Stimulated activated CD4-positive, alpha-beta T cell treated with anti-CD3 and anti-CD28 coated beads, TNF-alpha, amount 100 ng/mL, for 48 hours (primary cell): ENCODE measurements at places on chromosomes 5 and 9.

- no peak for DNase-seq
These were observed 458.2 kb downstream of the TMEM232 start for GRCh38 chr5:110268283-110268682.

DNA sequence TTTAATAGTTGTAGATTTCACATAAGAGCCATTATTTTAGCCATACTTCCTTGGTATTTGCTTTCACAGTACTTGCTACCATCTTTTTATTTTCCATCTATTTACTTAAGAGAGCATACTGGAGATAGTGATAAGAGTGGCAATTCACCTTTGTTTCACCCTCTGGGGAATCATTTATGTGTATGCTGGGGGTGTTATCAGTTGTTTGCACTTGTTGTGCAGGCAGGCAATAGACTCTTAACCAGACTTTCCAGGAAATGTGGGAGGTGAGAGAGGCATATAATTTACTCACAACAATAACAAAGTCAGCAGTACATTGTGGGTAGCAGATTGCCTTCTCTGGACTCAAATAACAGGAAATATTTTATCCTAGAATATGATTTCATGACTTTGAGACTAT, 1018.3 kb downstream of the CDH12 start:
- no peak for DNase-seq

DNA sequence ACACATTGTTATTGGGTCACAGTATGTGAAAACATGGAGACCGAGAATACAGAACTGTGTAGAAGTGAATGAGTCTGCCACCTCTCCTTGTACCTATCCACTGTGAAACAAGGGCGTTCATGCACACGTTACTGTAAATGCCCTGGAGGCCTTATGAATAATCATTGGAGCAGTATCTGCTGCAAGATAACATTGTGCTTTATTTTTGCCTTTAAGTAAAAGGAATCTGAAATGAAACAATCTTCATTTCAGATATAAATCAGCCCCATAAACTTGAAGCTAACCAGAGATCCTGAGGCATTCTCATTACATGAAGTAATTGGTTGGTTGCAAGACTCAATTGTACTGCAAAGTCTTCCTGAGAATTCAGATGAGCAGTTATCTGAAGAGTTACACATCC, 419.6 kb downstream of the KDM4C start:
- DNase-seq, result no peak

GRCh38 chr5:171709930-171710329, 75.7 kb upstream of the SMIM23 start:
- DNase-seq, result no peak

DNA sequence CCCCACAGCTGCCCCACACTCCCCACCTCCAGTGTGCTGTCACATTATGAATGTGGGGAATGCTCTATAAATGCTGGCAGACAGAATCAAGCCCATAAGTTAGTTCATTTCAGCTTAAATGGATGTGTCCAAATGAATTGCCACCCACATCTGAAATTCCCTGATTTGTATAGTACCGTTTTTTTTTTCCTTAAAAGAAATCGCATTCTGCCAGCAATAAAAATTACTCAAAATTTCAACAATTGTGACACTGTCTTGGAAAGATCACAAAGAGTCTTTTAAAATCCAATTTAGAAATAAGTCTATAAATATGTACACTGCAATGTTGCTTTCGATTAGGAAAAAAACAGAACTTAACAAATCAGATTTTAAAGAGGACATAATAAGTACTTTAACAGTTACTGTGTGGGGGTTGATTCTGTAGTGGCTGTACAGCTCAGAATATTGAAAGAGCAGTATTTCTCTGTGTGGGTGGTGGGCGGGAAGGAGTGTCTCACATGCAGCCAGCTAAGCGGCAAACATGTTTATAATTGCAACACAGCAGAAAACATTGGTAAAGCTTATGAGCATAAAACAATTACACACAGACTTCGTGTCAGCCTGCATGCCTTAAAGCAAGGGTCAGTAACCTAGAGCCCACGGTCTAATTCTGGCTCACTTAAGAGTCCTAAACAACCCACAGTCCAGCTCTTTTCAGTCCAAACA, 24.9 kb upstream of the CSNK1G3 start:
- no peak for DNase-seq

- no peak for DNase-seq
These were observed 121.0 kb upstream of the RETREG1 start for GRCh38 chr5:16737620-16738364.

GRCh38 chr5:116923344-116923743, 348.7 kb upstream of the SEMA6A start:
- DNase-seq, result no peak

GRCh38 chr5:110823571-110823970, 84.8 kb downstream of the SLC25A46 start:
- DNase-seq, result no peak

- DNase-seq, result no peak
These were observed 711.0 kb downstream of the TLE4 start for GRCh38 chr9:80282766-80283165.

DNA sequence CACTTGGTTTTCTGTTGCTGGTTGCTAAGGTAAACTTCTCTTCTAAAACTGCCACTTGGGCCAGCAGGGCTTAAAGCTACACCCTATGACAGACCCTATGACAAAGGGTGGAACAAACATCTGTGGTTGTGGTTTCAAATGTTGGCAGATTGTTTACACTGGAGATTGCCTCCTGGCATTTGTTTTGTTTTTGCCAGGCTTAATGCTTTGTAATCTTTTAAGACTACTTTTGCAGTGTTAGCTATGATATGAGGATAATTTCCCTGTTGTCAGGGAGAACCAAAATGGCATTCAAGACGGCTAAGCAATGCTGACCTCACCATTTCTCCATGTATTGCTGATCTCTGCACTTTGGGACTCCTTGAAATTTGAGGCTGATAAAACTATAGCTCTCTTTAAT, 50.3 kb downstream of the MAMDC2 start:
- no peak for DNase-seq

DNA sequence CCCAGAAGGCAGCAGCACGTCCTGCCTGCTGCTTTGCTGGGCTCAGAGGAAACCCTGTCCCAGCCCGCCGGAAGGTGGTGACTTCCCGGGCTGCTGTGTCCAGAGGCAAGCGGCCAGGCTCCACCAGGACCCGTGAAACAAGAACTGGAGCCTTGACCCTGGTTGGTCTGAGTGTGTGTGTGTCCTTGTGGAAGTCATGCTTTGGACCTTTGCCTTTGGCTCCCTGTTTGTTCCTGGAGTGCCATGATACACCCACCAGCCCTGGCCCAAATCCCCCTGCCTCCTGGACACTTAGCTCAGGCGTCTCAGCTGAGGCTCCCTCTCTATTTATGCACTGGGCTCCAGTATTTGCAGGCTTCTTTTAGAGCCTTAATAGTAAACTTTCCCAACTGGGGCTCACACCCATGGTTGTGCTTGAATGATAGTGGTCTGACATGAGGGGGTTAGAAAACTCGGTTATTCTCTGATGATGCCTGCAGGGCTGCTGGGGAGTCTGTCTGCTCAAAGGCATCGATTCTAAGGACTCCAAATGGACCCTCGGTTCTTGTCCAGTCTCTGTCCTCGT, 72.2 kb downstream of the C9orf50 start:
- DNase-seq, result no peak

- DNase-seq, result no peak
These were observed 71.8 kb upstream of the SMIM15 start for GRCh38 chr5:61234019-61234418.

- no peak for DNase-seq
These were observed 286.5 kb downstream of the ZNF608 start for GRCh38 chr5:124459984-124460383.

GRCh38 chr5:116380621-116381020, 194.0 kb downstream of the SEMA6A start:
- DNase-seq, result no peak

DNA sequence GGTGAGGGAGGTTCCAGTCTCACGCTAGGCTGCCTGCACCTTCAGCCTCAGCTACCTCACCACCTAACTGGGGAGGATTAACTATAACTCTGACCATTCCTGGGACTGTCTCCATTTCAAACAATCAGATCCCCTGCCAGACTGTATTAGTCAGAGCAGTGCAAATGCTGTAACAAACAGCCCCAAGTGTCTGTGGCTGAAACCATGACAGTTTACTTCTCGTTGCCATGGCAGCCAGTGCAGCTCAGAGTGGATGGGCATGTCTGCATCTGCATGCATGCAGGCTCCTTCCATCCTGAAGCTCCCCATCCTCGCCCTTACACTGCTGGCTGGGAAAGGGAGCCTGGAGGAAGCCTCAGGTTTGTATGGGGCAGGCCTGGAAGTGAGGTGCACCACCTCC, 86.7 kb downstream of the KCNIP1 start:
- no peak for DNase-seq

DNA sequence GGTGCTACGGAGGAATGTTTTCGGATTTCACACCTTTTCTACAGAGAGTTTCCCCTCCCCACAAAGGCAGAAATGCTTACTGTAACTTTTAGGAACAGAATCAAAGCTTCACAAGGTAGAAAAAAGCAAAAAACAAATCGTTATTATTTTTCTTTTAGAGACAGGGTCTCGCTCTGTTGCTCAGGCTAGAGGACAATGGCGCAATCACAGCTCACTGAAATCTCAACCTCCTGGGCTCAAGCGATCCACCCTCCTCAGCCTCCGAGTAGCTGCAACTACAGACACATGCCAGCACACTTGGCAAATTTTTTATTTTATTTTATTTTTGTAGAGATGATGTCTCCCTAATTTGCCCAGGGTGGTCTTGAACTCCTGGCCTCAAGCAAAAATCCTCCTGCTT, 394.5 kb downstream of the CTNND2 start:
- DNase-seq, result no peak

GRCh38 chr5:95441636-95442035, 50.5 kb downstream of the FAM81B start:
- DNase-seq, result no peak

DNA sequence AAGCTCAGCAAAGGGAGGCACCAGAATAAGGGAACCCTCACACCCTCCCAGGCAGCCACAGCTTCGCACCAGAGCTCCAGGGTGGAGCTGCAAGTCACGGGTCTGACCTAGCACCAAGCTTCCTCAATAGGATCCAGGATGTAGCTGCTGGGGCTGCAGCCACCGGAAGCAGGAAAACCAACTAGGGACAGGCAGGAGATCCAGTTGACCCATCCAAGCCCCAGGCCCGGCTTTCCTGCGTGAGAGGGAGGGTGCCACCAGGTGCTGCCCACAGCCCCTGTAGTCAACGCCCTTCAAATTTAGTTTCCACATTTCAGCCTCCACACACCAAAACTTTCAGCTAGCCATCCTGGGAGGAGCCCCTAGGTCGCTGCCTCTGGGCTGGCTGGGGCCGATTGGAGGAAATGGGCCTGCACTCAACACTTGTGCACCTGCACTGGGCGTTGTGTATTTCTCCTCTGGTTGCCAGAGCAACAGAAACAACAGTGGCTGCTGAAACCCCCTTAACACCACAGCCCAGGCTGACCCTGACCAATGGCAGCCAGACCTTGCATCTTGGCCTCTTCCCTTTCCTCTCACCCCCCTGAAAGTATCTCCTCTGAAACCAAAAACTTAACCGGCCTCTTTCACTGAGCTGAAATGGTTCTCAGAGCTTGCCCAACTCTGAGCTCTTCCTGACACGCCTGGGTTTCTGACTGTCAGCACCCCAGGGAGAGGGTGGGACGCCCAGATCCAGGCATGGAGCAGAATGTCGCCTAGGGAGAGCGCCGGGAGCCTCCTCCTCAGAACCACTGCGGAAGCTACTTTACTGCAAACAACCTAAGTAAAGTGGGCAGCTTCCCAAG, 226.5 kb upstream of the MAP3K1 start:
- no peak for DNase-seq

DNA sequence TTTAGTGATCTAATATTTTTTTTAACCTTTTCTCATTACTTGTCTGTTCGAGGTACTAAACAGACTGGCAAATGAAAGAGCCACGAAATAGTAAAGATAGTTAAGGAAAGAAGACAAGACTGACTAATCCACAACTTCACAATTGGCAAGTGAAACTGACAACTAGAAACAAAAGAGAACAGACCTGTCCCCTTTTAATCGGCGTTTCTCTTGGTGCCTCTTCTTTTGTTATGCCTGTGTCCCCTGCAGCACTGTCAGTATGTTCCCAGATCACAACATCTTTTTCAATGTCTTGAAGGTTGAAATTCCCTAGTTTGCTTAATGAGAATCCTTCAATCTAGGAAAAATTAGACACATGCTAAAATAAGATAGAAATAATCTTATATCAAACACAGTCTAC, 26.1 kb downstream of the TUT7 start:
- DNase-seq, result no peak

DNA sequence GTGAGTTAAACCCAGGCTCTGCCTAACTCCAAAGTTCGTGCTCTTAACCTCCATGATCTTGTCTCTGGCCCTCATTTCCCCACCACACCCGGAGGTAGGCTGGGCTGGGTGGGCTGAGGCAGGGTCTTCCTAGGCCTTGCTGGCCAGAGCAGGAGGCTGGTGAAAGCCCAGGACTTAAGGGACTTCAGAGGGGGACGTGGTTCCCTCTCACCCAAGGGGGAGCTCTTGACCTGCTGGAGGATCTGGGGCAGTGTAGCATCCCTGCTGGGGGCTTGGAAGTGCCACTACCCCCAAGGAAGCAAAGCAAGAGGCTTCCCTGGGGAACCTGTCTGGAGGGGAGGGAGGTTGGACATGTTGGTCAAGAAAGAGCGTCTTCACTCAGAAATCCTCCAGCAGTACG, 14.7 kb downstream of the PITX1 start:
- no peak for DNase-seq

GRCh38 chr5:118723021-118723338, 265.4 kb downstream of the DTWD2 start:
- no peak for DNase-seq

DNA sequence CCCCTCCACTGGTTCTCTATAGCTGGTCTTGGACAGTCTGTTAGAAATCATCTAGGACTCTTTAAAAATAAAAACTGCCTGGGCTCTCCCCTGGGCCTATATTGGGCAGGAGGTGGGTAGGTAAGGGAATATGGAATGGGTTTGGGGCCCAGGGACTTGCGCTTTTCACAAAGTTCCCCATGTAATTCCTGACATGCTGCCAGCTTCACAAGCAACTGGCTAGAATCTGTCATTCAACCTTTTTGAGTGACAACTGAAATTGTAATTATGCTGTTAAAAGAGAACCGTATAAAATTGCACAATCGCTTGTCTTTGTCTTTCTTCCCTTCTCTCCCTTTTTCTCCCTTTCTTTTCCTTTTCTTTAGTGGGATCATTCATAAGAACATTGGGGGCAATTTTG, 603.1 kb downstream of the EBF1 start:
- no peak for DNase-seq

GRCh38 chr9:91873637-91874051, 76.4 kb downstream of the ROR2 start:
- no peak for DNase-seq

DNA sequence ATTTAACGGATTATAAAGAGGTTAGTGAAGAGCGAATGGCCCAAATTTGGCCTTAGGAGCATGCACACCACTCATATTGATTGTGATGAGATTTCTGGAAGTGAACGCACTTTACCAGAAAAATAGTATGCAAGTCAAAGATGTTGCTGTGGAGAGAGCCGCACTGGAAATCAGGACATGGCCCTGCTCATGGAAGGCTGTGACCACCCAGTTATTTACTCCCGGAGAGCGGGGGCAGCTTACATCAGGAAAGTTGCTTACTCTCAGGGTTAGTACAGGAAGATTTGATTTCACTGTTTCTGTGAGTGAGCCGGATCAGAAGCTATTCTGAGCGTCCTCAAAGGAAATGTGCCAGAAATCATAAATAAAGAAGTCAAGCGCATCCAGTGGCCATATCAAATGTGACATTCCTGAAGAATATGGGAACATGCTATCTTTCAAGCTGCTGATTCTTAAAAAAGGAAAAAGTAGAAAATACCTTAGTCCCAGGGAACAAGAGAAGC, 42.9 kb upstream of the STRBP start:
- DNase-seq, result no peak

GRCh38 chr9:128683340-128684064, 5.5 kb upstream of the SET start:
- no peak for DNase-seq
